ENCODE measurements at places on chromosomes 1 and 21. TPM values are rescaled to one million over a fixed set of nuclear protein-coding genes. Genes with fewer than 3 reads are reported as not detected.

GRCh38 chr1:206935491-206936067 is 10.7 kb downstream of the PIGR start:
- DNase-seq = peak; percentile 54

DNA sequence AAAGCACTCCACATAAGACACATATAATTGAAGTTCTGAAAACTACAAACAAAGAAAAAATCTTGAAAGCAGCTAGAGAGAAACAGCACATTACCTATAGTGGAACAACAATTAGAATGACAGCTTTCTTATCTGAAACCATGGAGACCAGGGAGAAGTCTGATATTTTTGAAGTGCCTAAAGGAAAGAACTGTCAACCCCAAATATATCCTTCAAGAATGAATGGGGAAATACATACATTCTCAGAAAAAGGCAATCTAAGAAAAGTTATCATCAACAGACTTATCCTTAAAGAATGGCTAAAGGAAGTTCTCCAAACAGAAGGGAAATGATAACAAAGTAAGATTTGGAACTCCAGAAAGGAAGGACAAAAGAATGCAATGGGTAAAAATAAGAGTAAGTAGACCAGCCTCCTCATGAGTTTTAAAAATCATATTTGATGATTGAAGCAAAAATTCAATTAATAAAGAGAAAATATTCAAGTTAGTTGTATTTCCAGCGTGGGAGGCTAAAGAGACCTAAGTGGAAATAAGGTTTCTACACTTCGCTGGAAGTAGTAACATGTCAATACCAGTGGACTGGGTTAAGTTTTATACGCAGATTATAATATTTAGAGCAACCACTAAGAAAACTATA is 170.8 kb upstream of the SAMSN1 start:
- peak; percentile 12 for DNase-seq

DNA sequence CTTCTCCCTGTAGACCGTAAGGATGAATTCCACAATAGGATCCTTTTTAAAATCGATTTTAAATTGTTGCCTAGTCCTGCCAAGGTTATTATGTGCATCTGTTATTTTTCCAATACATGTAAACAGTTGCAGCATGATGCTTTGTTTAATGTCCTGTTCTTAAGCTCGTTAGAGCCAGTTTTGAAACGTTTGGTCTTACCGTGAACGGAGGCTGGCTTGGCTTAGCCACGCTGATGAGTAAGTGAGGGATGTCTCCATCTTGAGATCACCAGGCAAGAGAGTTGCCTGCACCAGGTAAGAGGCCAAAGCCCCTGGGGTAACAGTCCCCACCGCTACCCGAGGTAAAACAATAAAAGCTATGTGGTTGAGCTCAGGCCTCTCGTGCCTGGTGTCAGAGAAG is 17.3 kb downstream of the CSTB start:
- no peak for DNase-seq

DNA sequence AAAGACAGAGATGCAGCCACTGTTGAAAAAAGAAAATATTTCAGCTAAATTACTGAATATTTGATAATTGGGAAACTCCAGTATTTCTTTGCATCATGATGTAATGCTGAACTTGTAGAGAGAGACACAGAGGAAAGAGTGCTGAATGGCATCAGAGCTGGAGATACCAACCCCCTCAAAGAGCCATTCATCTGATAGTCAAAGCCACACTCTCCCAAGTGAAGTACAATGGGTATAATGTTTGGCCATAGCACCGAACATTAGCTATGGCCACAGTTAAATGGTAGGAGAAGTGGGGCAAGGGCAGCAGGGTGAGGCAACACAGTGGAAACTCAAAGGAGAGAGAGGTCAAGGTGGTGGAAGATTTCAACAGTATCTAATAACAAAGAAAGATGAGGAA is 107.5 kb upstream of the TNFSF4 start:
- DNase-seq = no peak

GRCh38 chr1:114061121-114061830 is 82.0 kb downstream of the OLFML3 start:
- DNase-seq = no peak

DNA sequence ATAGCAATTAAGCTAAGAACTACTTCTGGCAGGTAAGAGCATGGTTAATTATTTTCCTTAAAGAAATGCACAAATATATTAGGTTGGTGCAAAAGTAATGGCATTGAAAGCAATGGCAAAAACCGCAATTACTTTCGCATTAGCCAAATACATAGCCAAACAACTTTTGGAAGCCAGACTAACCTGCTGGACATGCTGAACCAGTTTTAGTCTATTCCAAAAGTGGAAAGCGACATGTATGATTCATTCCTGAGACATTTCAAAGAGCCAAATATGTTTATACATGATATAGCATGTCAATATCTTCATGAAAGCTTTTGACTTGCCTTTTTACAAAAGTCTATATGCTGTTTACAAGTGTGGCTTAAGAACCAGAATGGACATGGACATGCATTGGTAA is 23.4 kb upstream of the DR1 start:
- no peak for DNase-seq

- DNase-seq = no peak
Observed at GRCh38 chr1:211882381-211883004, 51.9 kb upstream of the LPGAT1 start.

DNA sequence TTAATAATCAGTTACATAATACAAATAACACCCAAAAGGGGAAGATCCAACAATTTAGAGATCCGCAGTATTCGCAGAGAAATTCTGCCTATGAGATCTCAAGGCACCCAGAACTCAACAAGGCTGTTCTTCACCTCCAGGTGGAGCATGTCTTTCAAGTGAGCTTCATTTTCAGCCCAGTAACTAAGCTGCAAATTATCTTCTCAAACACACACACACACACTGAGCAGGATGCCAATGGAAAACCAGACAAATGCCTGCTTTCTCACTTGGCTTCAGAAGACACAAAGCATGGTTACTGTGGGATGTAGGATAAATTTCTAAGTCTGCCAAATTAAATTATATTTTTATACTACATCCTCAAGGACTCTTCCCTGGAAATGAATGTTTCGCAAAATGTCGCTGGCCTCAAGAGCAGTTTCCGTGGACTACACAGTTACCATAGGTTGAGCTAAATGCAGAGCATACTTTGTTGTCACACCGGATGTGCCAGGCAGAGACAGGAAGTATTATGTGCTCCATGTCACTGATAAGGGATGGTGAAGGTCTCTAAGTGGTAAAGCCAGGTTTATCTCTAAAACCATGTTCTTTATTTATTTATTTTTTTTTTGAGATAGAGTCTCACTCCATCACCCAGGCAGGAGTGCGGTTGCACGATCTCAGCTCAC is 30.3 kb downstream of the UBR4 start:
- peak; percentile 76 for DNase-seq

- no peak for DNase-seq
Observed at GRCh38 chr1:218304281-218305039, 19.4 kb downstream of the RRP15 start.

DNA sequence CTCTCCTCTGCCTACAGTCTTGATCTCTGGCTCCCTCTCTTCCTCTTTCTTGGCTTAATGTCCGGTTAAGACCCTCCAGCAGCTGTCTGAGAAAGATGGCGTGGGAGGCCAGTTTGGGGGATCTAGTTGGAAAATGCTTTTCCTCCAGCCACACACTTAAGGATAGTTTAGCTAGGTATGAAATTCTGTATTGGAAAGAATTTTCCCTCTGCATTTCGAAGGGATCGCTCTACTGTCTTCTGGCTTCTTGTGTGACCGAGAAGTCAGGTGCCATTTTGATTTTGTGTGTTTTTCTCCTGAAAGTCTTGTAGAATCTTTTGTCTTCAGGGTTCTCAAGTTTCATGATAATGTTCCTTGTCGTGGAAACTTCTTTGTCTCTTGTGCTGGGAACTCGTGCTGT is 28.0 kb downstream of the PRKCZ start:
- no peak for DNase-seq

- DNase-seq = no peak
Observed at GRCh38 chr1:80048716-80049115, 1042.2 kb upstream of the ADGRL4 start.

Gene PTGFRN
- total RNA-seq = 76.4 TPM

Gene WNT4
- 0.14 TPM for total RNA-seq

Data from dermis blood vessel endothelial cell (primary cell).